ENCODE measurements at places on chromosomes 5 and 9.

- DNase-seq: peak; percentile 80
These were observed 52.8 kb upstream of the CCDC112 start for GRCh38 chr5:115349001-115349817.

DNA sequence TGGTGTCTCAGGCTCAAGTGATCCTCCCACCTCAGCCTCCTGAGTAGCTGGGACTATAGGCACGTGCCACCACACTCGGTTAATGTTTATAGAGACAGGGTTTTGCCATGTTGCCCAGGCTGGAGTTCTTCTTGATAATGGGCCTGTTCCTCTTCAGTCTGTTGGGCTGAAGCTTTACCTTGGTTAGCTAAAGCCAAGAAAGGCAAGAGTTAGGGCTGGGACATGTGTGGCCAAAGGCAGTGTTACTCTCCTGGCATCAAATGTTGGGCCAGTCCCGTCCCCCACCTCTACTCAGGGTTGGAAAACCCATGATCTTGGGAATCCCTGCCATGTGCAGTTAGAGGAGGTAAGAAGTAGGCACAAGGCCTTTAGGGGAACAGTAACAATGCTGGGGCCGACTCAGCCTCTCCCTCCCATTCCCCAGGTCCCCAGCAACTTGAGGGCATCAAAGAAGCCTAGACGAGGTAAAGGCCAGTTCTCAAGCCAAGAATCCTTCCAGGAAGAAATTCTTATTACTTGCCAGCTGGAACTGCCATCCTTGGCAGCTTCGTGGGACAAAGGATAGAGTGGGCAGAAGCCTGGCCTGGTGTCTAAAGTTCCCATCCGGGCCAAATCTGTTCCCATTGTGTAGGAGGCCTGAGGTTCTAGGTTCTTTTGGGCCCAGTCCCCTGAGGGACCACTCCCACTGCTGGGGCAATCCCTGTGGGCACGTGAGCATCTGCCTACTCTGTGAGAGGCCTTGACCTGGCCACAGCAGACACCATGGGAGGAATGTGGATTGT is 4.5 kb downstream of the EGR1 start:
- DNase-seq: no peak

GRCh38 chr5:93018461-93018860 is 562.6 kb downstream of the NR2F1-AS1 start:
- no peak for DNase-seq

GRCh38 chr9:136615631-136616306 is 46.9 kb upstream of the EGFL7 start:
- DNase-seq: no peak

DNA sequence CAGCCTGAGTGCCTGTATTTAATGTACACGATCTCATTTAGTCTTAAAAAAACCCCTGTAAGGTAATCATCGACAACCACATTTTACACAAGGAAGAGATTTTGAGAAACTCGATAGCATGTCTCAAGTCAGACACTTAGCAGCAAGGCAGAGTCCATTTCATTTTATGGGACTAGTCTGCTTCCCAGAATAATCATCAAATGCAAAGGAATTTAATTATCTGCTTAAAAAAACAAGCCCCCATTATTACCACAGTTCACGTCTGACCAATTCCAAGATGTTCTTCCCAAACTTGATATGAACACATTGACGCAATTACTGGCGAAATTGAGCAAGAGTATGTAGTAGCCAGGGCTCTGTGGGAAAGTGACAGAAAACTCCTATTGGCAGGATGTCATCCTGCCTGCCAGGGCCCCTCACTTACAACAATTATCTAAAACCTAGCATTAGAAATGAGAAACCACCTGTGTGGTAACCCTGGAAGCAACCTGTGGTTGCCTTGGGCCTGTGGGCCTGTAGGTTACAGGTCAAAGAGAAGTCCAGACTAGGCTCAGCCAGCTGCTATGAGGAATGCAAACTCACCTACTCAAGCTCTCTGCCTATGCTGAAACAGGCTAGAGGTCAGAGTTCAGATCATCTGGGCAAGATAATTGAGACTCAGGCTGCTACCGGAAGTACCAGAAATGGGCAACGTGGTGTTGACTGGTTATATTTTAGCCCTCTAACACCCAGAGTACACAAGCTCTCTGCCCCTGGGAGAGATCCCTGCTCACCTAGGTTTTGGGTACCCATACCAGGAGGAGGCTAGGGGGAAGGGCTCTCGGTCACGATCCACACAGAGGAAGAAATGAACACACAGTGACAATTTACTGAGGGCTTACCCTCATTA is 1.6 kb downstream of the B4GALT1 start:
- DNase-seq: no peak

- DNase-seq: no peak
These were observed 251.7 kb downstream of the PIK3R1 start for GRCh38 chr5:68467208-68467607.

GRCh38 chr5:117143406-117143805 is 568.8 kb upstream of the SEMA6A start:
- no peak for DNase-seq

GRCh38 chr9:35490155-35490909 is 421 bp downstream of the RUSC2 start:
- peak; percentile 92 for DNase-seq

- no peak for DNase-seq
These were observed 48.0 kb downstream of the PRR16 start for GRCh38 chr5:120512068-120512467.

DNA sequence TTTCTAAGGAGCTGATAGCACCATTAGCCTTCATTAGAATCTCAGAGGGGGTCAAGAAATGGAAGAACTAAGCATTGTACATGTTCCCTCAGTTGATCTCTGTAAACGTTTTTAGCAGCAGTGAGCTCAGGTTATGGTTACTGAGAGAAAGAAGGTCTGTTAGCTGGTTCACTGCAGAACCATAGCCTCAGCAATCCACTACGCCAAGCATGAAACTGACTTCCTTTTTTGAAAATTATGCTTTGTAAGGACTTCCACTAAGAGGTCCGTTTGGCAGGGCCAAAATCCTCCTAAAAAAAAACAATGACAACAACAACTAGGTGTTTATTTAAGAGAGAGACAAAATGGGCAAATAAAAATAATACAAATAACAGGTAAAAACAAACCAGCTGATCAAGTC is 273.3 kb downstream of the AOPEP start:
- no peak for DNase-seq

GRCh38 chr9:109250311-109250741 is 70.5 kb downstream of the EPB41L4B start:
- no peak for DNase-seq

DNA sequence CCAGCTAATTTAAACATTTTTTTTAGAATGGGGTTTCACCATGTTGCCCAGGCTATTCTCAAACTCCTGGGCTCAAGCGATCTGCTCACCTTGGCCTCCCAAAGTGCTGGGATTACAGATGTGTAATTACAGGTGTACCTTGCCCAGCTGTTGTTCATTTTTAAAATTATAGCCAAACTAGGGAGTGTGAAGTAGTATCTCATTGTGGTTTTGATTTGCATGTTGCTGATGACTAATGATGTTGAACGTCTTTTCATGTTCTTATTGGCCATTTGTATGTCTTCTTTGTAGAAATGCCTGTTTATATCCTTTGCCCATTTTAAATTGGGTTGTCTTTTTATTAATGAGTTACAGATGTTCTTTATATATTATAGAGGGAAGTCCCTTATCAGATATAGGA is 31.5 kb downstream of the EHMT1 start:
- DNase-seq: no peak

GRCh38 chr5:173885475-173886010 is 2.6 kb upstream of the CPEB4 start:
- no peak for DNase-seq

DNA sequence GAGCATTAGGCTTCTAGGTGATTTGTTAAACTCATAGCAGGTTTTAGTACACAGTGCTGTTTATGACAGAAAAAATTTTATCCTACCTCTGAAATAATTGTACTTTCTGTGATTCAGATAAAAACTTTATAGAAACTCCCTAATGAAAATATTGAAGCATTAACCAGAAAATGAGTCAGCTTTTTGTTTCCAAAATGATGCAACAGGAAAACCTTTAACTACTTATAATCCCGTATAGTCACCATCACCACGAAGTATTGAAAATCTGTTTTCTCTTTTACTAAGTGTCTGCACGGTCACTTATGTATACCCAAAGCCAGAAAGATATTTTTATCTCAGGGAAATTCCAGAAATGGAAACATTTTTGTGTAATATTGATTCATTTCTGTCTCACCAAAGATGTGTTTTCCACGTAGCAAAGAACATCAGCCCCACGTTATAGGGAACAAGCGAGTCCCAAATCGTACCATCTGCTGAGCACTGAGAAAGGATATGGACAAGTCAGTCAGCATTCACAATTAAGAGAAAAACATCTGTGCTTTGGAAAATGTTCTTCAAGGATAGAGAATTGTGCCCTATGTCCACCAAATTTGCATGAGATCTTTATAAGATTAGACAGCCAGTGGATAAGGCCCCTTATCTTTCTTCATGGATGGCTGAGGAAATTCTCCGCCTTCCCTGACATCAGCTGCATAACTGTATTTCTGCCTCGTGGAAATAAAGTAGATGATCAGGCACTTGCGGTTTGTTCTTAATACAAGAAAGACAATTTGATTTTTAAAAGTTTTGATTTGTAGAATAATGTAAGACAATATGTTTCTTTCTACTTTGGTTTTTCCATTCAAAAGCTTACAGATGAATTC is 41.9 kb downstream of the TNFAIP8 start:
- DNase-seq: no peak

GRCh38 chr5:149904293-149904886 is 40.2 kb downstream of the PDE6A start:
- DNase-seq: no peak

DNA sequence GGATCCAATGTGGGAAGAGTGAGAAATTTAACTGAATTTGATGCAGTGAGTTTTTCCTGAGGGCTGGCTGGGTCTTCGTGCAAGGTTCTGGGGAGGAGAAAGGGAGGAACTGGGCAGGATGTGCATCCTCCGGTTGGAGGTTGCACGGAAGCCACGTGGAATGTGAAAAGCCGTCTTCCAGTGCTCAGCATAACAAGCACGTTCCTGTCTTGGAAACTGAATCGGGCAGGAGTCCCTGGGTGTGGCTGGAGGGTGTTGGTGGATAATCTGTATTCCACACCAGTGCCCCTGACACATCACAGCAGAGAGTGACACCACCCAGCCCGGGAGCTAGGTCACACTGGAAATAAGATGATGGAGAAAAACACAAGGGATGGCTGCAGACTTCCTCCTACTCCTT is 154.3 kb downstream of the C5orf15 start:
- DNase-seq: no peak

- DNase-seq: no peak
These were observed 28.0 kb downstream of the ERAP2 start for GRCh38 chr5:96904054-96904931.

DNA sequence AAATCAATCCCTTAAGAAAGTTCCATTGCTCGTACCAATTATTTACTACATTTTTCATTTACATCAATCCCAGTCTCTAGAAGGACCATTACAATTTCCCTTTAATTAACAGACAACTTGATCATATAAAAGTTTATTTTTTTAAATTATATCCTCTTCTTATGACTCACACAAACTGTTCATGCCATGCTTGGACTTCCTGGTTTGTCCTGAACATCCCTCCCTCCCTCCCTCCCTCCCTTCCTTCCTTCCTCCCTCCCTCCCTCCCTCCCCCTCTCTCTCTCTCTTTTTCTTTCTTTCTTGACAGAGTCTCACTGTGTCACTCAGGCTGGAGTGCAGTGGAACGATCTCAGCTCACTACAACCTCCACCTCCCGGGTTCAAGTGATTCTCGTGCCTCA is 11.6 kb upstream of the CLTB start:
- DNase-seq: no peak

DNA sequence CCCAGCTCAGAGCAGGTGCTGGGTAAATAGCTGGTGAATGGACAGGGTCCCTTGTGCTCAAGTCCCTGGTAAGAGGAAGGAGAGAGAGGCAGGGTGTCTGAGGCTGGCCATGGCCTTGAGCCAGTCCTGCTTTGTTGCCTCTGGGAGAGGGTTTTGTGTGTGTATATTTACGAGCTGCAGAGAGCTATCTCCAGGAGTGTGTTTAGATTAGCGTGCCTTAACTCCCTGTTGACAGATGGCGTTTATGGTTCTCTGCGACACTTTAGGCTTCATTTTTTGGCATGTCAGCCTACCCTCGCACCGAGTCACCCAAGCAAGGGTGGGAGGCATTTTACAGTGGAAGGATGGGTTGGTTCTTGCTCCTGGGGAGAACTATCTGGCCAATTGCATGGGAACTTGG is 22.2 kb downstream of the HMCN2 start:
- no peak for DNase-seq

DNA sequence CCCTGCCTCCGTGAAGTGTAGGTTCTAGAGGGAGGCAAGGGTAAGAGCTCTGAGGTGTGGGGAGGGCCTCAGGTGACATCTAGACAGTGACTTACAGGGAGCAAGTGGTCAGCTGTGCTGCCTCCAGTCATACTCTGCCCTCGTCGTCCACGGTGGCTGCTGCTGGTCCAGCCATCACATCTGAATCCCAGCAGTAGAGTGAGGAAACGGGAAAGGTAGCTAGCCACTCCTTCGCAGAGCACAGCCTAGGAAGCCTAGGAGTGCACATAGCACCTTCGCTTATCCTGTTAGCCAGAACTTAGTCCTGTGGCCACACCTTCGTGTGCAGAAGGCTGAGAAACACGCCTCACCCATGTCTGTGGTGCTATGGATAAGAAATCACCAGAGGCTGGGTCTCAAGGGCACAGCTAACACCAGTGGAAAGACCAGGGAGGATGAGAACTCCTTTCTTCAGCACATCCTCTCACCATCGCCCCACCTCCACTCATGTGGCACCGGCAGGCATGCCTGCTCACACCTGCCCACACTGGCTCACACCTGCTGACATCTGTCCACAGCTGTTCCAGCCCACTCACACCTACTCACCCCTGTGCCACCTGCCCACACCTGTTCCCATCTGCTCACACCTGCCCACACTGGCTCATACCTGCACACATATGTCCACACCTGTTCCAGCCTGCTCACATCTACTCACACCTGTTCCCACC is 44.5 kb upstream of the SLC6A19 start:
- DNase-seq: no peak

DNA sequence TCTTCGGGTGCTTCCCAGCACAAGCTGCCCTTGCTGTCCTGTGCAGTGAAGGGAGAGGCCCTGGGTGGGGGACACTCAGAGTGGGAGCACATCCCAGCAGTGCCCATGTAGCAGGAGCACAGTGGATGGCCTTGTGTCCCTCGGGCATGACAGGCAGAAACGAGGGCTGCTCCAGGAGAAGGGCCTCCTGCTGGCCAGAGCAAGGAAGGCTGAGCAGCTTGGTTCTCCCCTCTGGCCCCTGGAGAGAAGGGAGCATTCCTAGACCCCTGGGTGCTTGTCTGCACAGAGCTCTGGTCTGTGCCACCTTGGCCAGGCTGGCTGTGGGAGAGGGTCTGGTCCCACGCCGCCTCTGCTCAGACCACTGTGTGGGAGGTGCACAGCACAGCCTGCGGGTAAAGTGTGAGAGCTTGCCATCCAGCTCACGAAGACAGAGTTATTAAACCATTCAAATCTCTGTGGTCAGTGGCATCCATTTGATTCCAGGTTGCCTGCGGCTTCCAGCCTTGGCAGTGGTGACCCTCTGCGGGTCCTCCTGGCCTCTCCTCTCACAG is 18.3 kb downstream of the FBXW5 start:
- no peak for DNase-seq

- no peak for DNase-seq
These were observed 6.2 kb upstream of the CYFIP2 start for GRCh38 chr5:157259699-157260098.

GRCh38 chr9:134560654-134561053 is 80.9 kb upstream of the COL5A1 start:
- DNase-seq: peak; percentile 84
